NCI-H1092 treated with DMSO at 0.1 percent for 48 hours (cell line): ENCODE measurements at places on chromosomes 6 and 20.

DNA sequence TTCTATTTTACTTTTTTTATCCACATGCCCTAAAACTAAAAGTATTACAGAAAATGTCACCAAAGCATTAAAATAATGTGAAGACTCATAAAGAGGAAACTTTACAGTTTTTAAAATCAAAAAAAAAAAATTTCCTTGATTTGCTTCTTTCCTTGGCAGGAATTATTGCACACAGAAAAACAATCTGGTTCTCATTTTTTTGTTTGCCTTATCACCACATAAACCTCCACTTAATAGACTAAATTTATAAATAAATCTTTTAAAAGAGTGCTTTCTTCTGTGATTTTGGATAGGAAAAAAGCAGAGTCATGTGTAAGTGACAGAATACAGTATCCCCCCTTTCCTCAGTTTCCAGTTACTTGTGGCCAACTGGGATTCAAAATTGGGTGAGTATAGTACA is 695.1 kb upstream of the CITED2 start:
- DNase-seq: no peak

DNA sequence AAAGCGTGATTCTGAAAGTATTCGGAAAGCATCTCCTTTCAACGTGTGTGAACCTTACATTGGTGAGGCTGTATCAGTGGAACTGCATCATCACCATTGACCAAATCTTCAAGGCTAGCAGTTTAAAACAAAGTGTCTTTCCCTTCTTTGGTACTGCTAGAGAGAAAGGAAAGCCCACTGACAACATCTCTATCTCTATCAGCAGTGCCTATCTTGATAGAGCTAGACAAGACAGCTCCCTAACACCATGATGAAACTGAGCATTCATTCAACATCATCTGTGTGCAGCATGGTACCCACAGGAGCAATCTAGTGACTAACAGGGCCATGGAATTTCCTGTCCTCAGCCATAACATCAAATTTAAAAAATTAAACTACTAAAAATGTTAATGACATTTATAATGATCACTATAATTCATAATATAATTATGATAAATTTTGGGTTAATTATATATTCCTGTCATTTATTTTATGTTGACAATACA is 31.5 kb upstream of the EDN1 start:
- no peak for DNase-seq

DNA sequence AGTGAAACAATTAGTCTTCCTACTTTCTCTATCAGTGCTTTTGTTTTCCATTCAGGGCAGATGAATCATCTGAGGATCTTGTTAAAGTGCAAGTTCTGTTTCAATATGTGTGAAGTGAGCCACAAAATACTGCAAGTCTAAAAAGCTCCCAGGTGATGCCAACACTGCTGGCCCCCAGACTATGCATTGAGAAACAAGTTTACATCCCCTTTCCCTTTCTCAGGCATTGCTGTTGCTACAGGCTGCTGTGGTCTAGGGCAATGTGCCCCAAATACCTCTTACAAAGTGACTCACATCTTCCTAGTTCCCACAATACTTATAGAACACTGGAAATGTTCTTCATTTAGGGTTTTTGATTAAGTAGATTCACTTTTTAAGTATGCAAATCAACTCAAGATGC is 31.8 kb downstream of the ABRACL start:
- no peak for DNase-seq

- no peak for DNase-seq
Measured at GRCh38 chr20:19809505-19809904, 51.4 kb downstream of the RIN2 start.

GRCh38 chr20:48578397-48579098 is 249.3 kb downstream of the PREX1 start:
- DNase-seq: no peak
